ENCODE measurements at places on chromosomes 13 and 19. TPM values are rescaled to one million over a fixed set of nuclear protein-coding genes. Genes with fewer than 3 reads are reported as not detected.

DNA sequence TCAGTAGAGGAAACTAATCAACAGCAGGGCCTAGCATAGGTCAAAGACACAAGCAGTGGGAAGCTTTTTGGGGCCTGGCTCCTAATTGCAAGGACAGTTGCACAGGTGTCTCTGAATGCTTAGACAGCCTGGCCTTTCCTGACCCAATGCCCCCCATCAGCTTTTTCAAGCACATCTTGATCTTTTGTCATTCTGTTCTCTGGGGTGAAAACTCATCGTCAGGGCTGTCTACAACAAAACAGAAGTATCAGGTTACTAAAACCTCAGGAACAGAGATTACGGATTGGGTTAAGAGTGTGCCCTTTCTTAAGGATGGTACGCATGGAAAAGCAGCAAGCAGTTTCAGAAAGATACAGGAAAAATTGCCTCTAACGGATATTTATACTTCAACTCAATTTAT, 8.3 kb upstream of the ZNF254 start:
- DNase-seq = no peak

GRCh38 chr19:47509170-47509847, 5.6 kb downstream of the NAPA start:
- DNase-seq = no peak

GRCh38 chr13:25715760-25716159, 336.1 kb downstream of the SHISA2 start:
- no peak for DNase-seq

GRCh38 chr13:97125810-97126738, 96.1 kb upstream of the MBNL2 start:
- DNase-seq = no peak

DNA sequence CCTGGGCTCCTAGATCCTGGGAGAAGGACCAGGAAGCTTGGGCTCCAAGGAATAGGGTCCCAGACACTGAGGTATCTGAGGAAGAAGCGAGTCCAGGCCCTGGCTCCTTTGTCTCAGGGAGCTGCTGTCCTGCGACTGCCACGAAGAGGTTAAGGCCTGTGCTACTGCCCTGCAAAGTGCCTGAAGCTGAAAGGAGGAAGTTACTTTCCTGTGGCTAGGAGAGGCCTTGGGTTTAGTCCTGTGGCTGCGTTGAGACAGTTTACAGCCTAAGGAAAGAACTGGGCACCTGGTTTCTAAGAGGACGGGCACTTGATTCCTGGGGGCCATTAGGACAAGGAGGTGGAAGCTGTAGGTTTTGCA, 2.8 kb downstream of the MYADM start:
- DNase-seq = no peak

DNA sequence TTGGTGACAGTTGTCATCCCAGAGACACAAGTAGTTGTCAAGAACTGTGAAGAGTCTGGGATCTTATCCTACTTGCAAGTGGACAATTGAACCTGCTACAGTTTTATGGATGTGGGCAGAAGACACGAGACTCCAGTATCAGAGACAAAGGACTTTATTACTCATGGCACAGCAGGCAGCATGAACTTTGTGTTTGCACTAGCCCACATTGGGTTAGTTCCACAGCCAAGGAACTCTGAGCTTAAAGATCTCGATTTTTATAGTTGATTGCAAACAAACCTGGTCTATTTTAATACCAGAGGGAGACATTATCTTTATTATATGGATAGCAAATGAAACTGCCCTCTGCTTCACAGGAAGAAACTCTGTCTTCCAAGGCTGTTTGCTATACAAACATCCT, 16.0 kb upstream of the TPM4 start:
- DNase-seq = no peak

DNA sequence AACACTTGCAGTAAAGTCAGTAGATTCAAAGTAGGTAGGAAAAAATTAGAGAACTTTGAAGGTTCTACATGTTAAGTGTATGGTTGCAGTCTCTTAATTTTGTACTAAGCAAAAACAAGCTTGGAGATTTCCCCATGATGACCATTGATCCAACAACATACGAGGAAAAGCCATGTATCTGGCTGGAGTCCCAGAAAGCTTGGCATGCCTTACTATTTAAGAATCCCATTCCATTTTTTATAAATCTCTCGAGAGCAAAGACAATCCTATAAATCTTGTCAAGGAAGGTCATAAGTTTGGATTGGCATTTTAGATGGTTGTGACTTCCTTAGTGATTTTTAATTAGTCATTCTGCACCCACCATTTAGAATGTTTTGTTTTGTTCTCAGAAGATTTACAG, 495.9 kb downstream of the GPC5 start:
- DNase-seq = no peak

GRCh38 chr13:55199134-55199533, 1941.6 kb upstream of the PRR20A start:
- DNase-seq = no peak

DNA sequence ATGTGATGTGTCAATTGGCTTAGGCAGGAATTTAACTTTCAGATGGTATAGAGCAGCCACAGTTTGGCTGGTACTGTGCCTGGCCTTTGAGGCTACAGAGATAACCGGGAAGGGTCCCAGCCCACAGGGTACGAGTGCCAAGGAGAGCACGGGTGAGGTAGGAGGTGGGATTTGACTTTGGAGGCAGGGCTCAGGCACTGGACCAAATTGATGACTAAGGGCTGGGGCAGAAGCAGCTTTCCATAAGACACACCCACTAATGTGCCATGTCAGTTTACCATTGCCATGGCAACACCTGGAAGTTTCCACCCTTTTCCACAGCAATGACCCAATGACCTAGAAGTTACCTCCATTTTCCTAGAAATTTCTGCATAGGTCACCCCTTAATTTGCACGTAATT, 466.2 kb downstream of the TSHZ3 start:
- no peak for DNase-seq

DNA sequence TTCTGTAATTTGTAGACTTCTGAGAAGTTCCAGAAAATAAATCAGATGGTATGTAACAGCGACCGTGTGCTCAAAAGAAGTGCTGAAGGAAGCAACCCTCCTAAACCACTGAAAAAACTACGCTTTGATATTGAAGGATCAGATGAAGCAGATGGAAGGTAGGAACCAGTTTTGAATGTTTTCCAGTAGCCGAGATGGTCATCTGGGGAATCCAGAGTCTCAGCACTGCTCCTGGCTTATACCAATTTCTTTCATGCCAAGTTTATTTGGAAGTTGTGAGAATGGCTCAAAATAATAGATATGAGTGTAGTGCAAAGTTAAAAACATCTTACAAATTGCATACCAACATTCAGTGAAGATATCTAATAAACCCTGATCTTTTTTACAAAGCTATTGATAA, 56.2 kb downstream of the RCBTB2 start:
- no peak for DNase-seq

GRCh38 chr13:91184244-91184926, 163.1 kb upstream of the MIR17HG start:
- DNase-seq = no peak

- no peak for DNase-seq
These were observed 19.7 kb downstream of the ARHGEF18 start for GRCh38 chr19:7368456-7368855.

GRCh38 chr13:110152351-110152750, 154.6 kb downstream of the COL4A1 start:
- DNase-seq = no peak

DNA sequence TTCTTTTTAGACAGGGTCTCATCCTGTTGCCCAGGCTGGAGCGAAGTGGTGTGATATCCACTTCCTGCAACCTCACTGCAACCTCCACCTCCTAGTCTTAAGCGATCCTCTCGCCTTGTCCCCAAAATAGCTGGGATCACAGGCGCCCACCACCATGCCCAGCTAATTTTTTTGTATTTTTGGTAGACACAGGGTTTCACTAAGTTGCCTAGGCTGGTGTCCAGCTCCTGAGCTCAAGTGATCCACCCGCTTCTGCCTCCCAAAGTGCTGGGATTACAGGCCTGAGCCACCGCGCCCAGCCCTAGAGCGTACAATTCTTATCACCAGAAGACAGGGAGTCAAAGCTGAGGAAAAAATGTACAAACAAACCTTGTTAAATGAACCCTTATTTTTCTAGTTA, 4.5 kb upstream of the ELOF1 start:
- DNase-seq = no peak

- DNase-seq = peak; percentile 34
These were observed 1.1 kb downstream of the FOXO1 start for GRCh38 chr13:40665126-40666044.

DNA sequence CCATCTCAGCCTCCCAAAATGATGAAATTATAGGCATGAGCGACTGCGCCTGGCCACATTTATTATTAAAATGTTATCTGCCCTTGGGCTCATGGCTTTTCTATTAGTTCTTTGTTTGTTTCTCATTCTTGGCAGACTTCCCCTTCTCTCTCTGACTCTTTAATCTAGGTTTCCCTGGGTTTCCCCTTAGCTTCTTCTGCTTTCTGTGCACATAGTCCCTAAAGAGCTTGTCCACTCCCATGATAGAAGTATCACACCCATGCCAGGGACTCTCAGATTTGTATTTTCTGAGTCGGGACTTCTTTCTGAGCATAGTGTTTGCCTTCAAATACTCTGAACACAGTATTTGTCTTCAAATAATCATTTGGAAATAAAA, 38.6 kb upstream of the ITM2B start:
- DNase-seq = no peak

The CCDC169 gene
- not detected for total RNA-seq

The BICRA gene
- total RNA-seq = 21.2 TPM

The TSEN34 gene
- total RNA-seq = 8.4 TPM

The FFAR1 gene
- total RNA-seq = not detected

The MAST3 gene
- total RNA-seq = 16.1 TPM

The SLC27A5 gene
- total RNA-seq = 4.8 TPM

The CALR3 gene
- total RNA-seq = not detected
